RKO (cell line): ENCODE measurements at places on chromosomes 2 and 18.

- DNase-seq: no peak
Observed at GRCh38 chr2:168565512-168565911, 109.4 kb downstream of the CERS6 start.

DNA sequence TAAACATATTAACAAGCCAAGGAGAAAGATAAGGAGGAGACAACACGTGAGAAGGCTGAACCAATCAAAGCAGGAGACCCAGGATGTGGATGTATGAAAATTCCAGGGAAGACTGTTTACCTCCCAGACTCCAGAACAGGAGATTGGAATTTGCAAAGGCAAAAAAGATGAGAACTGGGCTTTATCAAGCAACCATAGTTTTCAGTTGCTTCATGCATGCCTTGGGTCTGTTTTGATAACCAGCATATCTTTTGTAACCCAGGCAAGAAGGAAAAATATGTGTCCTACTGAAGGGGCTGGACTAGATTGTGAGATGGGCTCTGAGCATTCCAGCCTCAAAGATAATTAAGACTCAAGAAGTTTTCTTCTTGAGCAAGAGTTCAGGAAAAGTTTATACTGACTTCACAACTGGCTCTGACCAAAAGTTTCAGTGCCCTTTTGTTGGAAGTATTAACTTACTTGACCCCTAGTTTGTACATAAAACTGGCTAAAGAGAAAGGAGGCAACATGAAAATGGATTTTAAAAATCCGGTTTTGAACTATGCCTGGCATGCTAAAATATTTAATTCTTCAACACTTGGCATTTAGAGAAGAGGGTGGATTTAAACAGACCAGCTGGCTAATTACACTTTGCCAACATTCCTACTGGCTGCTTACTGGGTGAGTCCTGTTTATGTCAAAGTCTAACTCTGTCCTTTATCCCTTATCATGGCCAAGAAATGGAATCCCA lies 79.3 kb upstream of the CD28 start:
- no peak for DNase-seq

GRCh38 chr2:65666156-65666725 lies 233.8 kb upstream of the SPRED2 start:
- DNase-seq: peak; percentile 25

GRCh38 chr2:168740360-168740759 lies 62.1 kb upstream of the NOSTRIN start:
- no peak for DNase-seq

- DNase-seq: no peak
Observed at GRCh38 chr18:22543769-22544168, 126.1 kb upstream of the CTAGE1 start.

GRCh38 chr2:174792309-174793025 lies 28.2 kb upstream of the CHRNA1 start:
- DNase-seq: no peak
